ENCODE measurements at places on chromosomes 7 and 10. TPM values are rescaled to one million over a fixed set of nuclear protein-coding genes. Genes with fewer than 3 reads are reported as not detected.

The ENKUR gene
- total RNA-seq: not detected

The MRC1 gene
- total RNA-seq: 52.2 TPM

The PAOX gene
- 18.9 TPM for total RNA-seq

DNA sequence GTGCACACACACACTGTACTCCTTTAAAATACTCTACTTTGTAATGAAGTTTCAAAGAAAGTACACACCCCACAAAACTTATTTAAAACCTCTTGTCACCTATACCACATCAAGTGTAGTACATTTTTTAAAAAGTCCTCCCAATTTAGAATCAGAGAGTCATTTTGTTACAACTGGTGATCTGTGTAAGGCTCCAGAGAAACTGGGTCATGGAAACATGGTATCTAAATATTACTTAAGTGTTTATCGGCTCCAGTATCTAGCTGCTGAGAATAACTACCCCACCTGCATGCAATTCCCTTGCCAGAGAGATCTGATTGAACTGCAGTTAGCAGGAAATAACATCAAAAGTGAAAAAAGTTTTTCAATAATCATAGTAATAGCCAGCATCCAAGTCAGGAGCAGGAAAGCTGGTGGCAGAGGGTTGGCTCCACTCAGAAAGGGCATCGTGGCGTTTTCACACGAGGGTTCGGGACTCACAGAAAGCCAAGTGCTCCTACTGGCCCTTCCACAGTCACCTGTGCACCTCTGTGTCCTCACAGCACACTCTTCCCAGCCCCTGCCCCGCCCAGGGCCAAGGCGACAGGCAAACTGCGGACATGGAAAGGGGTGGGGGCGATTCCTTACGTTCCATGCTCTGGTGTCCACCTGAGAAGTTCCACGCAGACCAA, 6.5 kb downstream of the RGS10 start:
- DNase-seq: no peak

- no peak for DNase-seq
These were observed 262.8 kb downstream of the ZEB1 start for GRCh38 chr10:31581741-31582323.

- no peak for DNase-seq
These were observed 1152.2 kb downstream of the XPNPEP1 start for GRCh38 chr10:108771106-108771505.

DNA sequence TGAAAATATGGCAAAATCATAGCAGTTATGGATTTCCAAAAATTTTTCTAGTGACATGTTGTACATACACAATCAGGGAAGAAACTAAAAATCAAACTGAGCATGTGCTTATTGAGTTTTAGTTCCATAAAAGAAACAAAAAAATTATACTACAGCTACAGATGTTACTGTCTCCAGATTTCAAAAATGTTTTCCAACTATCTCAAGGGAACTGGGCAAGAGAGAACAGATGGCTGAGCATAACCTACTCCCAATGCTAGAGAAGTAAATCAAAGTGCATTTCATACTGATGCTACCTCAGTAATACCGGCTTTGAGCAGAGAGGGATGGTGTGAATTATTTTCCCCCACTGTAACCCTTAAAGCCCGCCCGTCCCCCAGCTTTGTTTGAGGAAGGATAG, 40.7 kb upstream of the KMT2C start:
- DNase-seq: no peak

DNA sequence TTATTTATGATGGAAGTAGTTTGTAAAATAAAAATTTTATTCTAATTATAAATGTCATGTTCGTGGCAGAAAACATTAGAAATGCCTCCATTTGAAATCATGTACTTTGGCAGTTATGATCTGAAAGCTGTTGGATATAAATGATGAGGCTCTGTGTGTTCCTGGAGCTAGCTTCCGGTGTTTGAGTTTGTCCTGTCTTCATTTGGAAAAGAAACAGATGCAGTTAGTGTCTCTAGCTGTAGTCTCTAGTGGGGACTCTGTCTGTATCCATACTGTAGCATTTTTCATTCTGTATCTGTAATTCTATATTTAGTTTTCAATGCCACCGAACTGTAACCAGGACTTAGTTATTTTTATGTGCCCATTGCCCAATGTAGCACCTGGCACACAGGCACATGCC, 197.0 kb upstream of the FZD1 start:
- DNase-seq: no peak

DNA sequence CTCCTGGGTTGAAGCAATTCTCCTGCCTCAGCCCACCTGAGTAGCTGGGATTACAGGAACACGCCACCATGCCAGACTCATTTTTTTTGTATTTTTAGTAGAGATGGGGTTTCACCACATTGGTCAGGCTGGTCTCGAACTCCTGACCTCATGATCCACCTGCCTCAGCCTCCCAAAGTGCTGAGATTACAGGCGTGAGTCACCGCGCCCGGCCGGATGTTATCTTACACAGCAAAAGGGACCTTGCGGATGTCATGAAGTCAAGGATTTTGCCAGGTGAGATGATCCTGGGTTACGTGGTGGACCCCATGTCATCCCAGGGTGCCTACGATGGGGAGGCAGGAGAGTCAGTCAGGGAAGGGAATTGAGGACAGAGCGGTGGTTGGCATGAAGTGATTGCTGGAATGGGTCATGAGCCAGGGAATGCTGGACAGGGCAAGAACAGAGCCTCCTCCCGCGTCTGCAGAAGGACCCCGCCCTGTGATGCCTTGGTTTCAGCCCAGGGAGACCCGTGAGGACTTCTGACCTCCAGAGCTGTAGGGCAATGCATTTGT, 8.7 kb upstream of the UBE3C start:
- DNase-seq: no peak

GRCh38 chr10:58820386-58820785, 307.7 kb downstream of the BICC1 start:
- no peak for DNase-seq

GRCh38 chr7:43431020-43431595, 151.8 kb upstream of the STK17A start:
- DNase-seq: no peak

- no peak for DNase-seq
These were observed 765 bp downstream of the CELF2 start for GRCh38 chr10:11018432-11018841.

DNA sequence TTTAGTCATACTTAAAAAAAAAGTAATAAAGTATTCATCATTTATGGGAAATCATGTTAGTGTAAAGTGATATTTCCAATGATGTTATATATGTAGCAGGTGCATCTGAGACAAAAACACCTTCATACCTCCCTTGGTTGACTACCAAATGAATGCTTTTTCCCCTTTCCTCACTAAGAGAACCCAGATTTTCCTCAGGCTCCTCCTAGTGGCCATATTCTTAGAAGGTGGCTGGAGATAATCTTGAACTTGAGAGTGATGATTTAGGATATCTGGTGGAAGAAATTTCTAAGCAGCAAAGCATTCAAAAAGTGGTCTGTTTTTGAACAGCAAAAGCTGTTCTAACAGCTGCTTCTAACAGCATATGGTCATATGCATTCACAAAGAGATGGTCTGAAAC, 16.8 kb upstream of the DNAH11 start:
- no peak for DNase-seq

GRCh38 chr7:24721481-24722001, 35.7 kb downstream of the GSDME start:
- DNase-seq: no peak

All from tibial nerve (tissue), 4 donors.